ENCODE measurements at places on chromosomes 1 and 21.

GRCh38 chr1:109492779-109493178 lies 1.1 kb upstream of the CYB561D1 start:
- DNase-seq: no peak

GRCh38 chr1:118920124-118920717 lies 67.9 kb downstream of the TBX15 start:
- no peak for DNase-seq

- no peak for DNase-seq
Measured at GRCh38 chr1:94026619-94027380, 94.1 kb downstream of the ABCA4 start.

GRCh38 chr21:40797410-40797809 lies 49.5 kb downstream of the DSCAM start:
- no peak for DNase-seq

DNA sequence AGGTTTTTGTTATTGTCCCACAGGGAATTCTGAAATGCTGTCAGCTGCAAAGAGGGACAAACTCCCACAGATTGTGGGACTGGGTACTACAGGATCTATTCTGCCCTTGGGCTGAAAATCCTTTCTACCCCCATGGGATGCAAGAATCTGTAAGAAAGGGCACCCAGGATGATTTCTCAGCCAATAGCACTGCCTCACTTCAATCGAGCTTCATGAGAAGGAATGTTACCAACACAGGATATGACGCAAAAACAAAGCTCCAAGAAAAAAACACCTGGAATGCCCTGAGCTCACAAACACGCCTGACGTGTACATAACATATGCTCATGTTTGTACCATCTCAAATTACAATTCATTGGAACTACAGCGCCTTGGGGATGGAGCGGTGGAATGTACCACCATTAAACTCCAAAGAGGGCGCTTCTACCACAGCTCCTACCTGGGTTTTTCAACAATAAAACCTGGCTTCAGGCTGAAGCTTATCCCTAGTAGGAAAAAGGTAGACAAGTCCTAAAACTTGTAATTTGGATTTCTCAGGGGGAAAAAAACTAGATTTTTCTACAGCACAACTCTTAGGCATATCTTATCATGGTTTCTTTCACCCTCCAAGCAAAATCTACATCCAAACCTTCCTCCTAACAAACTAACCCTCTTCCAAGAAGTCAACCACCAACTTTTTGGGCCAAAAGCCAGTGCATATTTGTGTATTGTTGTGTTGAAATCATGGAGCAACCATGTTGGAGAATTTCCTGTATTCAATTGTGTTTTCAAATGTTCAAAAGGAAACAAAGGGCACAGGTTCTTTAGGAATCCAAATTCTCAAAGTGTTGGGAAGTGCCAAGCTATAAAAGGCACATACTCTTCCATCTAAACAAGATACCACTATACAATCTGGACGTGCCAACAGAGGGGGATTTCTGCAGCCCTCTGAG lies 78.9 kb downstream of the TGFBR3 start:
- DNase-seq: no peak

DNA sequence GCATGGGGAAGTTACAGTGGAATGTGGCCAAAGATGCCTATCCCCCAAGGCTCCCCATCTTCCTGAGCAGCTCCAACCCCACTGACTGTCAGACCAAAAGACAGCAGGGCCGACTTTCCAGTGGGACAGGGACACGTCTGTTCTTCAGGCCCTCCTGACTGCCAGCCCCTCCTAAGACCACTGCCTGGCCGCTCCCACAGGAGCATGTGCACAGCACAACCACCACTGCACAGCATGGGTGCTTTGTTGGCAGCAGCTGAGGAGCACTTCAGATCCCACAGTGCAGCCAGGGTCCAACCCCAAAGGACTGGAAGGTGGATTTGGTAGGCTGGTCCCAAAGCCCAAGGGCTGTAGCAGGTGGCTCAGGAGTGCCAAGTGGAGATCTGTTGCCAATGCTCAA lies 648.3 kb upstream of the BRINP3 start:
- DNase-seq: no peak

DNA sequence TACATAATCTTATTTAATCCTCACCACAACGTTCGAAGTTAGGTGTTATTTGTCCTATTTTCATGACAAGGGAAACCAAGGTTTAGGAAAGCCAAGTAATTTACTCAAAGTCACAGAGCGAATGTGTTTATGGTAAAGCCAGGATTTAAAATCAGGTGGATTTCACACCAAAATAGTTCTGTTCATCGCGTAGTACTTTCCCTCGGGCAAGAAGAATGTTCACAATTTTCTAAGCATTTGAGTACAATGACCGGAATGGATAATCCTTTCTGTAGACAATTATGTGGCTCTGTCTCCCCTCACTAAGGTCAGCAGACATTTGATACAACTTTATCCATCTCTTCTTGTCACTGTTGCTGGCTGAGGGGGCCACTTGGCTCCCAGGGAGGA lies 204.2 kb downstream of the ST6GALNAC3 start:
- no peak for DNase-seq

DNA sequence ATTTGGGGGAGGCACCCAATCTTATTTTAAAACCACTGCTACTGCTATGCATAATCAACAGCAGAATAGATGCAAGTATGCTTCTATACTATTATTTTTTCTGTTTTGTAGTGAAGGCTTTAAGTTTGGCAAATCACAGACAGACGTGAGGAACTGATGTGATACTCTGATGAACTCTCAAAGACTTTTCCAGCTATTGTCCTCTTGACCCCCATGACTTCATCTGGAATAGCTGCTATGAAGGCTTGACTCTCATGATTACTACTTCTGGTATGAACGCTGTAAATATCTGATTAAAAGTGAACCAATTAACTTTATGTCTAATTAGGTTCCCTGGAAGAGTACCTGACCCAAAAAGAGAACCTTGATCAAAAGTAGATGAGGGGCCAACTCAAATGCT lies 49.1 kb downstream of the EYA3 start:
- DNase-seq: no peak

DNA sequence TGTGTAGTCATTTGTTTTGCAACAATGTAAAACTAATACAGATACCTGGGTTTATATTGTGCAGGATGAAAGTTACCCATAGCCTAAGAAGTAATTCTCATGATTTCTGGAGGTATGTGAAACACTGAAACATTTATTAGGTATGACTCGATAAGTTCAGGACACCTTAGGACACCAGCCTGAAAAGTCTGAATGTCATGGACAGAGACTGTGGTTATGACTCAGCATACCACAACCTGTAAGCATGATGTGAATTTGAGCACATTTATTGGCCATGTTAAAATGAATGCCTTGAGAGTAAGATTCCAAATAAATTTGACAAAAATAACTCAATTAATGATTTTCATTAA lies 1471.7 kb upstream of the B3GALT2 start:
- DNase-seq: no peak

DNA sequence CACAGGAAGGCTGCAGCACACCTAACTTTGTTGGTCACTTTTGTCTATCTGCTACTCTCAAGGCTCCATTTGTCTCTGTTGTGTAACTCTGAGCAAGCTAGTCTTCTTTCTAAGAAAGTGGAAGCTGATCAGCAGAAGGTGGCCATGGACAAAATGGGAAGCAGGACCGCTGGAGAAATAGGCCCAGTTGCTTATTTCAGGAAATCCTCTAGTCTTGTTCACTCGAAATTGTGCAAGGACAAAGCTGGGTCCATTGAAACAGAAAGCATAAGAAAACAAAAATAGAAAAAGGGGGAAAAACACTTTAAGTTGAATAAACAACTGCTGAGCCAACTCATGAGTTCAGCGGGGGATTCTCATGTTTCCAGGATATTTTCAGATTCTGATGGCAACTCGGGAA lies 150.1 kb downstream of the PBX1 start:
- DNase-seq: no peak

DNA sequence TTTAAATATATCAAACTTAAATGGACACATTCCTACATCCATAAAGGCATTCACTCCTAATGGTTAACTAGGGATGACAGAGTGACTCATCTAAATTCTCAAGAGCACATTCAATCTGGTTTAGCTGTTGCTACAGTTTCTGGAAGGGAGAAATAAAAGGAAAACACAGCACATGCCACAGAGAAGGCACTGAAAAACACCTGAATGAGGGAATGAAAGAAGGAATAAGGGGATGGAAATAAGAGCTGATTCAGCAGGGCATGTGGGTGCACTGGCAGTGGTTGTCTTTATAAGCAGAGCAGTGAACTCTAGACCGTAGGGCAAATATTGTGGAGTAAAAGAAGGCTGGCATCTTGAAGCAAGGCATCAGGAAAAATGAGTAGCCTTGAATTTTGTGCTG lies 79.3 kb downstream of the LHX4 start:
- no peak for DNase-seq

DNA sequence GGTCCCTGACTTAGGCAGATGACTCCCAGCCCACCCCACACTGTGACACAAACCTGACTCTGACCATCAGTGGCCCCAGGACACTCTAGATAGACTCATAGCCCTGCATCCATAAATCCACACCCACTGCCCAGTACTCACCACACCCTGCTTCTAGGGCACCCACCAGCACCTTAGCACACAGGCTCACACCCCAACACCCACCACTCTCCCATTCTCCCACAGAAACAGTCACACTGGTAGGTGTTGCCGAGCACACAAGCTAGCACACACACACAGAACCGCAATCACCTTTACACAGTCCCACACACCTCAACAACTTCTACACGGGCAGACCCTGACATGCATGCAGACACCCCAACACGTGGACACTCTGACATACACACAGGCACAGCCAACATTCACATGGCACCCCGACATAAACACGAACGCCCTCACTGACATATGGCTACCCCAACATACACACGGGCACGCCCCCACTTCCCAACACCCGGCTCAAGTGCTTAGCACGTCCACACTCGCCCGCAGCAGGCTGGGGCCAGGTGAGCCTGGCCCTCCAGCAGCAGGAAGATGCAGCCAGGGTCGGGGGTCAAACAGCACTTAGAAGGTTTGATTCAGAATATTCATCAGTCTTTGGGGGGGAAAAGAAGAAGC lies 105.5 kb upstream of the TARDBP start:
- DNase-seq: no peak

- no peak for DNase-seq
Measured at GRCh38 chr1:25117233-25117823, 115.0 kb downstream of the SYF2 start.

DNA sequence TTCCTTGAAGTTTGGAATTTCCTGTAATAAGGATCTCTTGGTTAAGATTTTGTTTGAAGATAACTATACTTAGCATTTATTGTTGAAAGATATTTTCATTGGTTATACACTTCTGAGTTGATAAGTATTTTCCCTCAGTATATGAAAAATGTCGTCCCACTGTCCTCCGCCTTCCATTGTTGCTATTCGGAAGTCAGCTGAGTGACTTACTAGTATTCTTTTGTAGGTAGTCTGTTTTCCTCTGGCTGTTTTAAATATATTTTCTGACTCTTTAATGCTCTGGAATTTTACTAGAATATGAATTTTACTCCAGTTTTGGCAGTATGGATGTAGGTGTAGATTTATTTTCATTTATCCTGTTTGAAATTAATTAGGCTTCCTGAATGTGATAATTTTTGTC lies 498.7 kb upstream of the NFIA start:
- no peak for DNase-seq

- DNase-seq: no peak
Measured at GRCh38 chr21:31872072-31872451, 758 bp upstream of the HUNK start.

GRCh38 chr1:54651608-54652007 lies 10.0 kb downstream of the MROH7 start:
- no peak for DNase-seq

DNA sequence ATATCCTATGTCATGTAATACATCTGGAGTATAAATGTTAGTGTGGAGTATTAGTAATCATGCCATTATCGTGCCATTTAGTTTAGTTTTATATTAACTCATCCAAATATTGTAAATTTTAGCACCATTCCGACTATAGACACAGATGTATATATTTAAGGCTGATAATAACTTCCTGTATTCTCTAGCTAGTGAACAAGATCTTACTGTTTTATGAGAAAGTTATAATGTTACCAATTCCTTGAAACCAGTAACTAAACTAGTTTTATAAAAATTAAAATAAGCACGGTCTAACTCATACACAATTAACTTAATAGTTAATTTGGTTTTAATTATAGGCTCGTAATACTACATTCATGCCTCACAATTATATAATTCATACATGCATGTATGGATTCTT lies 808.6 kb downstream of the USP25 start:
- DNase-seq: no peak

- no peak for DNase-seq
Measured at GRCh38 chr1:15639931-15640330, 22.7 kb downstream of the DDI2 start.

DNA sequence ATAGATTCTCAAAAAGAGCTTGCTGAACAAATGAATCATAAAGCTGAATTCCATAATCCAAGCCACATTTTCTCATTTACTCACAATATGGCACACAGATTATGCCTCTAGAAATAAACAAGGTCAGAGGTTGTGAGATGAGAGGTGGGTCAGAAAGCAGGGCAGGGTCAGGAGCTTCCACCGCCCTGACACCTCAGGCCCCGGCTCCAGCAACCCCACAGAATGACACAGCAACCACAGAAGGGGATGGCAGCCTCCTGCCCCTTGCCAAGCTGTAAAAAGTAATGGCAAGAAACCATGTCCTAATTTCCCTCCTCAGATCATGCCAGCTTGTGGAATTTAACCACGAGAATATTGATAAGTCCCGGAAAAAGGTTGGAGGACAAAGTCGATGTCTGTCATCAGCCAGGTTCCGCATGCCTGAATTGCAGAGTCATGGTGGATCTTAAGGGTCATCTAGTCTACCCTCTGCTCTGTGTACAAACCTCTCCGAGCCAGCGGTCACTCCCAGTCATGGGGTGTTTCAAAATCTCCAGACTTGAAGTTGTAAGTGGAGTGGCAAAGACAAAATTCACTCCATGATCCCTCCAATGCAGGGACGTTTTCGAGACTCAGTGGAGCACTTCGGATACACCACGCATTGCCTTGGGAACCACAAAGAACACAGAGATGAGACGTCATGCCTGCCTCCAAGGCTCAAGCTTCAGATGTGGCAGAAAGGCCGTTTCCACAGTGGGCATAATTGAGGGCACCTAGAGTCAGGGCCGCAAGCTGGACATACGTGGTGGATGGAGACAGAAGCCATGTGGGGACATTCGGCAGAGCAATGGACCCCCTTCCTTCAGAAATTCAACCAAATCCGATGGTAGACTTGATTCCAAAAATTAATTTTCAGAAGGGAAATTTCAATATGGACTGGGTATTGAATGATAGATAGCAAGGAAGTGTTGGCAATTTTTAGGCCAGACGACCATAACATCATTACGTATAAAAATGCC lies 254.0 kb downstream of the TOMM20 start:
- no peak for DNase-seq

- DNase-seq: no peak
Measured at GRCh38 chr1:220222939-220223338, 49.3 kb downstream of the RAB3GAP2 start.
